KG1 (cell line): ENCODE measurements at places on chromosomes 5 and 9.

GRCh38 chr9:109301012-109301411 is 19.8 kb downstream of the EPB41L4B start:
- DNase-seq, result no peak

DNA sequence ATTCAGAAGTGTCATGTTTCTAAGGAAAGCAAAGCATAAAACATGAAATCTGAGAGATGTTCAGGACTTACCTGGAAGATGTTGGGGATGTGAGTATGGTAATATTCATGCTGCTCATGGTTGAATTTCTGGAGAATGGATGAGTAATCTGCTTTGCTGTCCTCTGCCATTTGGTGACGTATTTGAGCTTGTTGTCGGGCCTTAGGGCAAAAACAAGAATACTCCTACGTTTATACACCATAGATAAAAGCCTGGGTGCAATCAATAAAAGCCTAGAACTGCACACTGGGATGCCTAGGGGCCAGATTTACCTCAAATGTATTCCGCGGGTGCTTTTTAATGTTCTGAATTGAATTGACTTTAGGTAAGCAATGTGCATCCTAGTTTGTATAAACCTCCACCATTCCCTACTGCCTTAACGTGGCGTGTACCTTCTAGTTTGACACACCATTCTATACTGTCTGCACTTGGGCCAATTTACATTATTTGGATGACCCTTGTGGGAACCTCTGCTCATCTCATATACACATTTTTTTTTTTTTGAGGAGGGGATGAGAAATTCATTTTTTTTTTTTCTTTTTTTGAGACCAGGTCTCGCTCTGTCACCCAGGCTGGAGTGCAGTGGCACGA is 94.4 kb downstream of the USP20 start:
- DNase-seq, result no peak

GRCh38 chr5:34447424-34447823 is 208.7 kb upstream of the RAI14 start:
- no peak for DNase-seq

DNA sequence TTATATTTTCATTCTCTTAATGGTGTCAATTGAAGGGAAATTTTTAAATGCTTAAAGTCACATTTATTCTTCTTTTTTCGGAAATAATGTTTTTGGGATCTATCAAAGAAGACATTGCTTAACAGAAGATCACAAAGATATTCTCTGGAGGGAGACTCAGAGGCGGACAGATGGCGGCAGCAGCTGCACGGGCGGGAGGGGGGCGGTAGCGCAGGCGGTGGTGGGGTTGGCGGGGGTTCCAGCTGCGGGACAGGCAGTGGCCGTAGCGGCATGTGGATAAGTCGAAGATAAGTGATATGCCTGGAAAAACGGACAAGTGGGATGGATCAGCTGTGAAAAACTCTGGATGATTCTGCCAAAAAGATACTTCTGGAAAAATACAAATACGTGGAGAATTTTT is 31.6 kb upstream of the ZDHHC11B start:
- DNase-seq, result no peak

- DNase-seq, result no peak
These were observed 821.6 kb downstream of the TLE1 start for GRCh38 chr9:80867731-80868130.

- DNase-seq, result no peak
These were observed 159.7 kb upstream of the SEMA6A start for GRCh38 chr5:116733991-116734975.

- no peak for DNase-seq
These were observed 18.0 kb upstream of the CAPSL start for GRCh38 chr5:35956429-35956828.

DNA sequence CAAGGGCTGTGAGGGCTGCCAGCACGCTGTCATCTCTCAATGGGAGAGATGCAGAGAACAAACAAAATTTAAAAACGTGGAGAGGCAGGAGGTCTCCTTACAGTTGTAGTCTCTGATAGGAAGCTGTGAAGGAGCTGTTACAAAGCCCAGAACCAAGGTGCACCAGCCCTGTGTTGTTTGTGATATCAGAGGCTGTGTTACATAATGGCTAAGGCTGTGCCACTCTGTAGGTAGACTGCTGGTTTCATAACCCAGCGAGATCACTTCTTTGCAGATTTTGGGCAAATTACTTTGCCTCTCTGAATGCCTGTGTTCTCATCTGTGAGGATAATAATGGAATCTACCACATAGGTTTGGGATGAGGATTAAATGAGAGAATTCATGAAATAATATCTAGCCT is 1480.7 kb upstream of the WWC1 start:
- no peak for DNase-seq

- DNase-seq, result no peak
These were observed 28.7 kb upstream of the C5orf46 start for GRCh38 chr5:147935032-147935431.

DNA sequence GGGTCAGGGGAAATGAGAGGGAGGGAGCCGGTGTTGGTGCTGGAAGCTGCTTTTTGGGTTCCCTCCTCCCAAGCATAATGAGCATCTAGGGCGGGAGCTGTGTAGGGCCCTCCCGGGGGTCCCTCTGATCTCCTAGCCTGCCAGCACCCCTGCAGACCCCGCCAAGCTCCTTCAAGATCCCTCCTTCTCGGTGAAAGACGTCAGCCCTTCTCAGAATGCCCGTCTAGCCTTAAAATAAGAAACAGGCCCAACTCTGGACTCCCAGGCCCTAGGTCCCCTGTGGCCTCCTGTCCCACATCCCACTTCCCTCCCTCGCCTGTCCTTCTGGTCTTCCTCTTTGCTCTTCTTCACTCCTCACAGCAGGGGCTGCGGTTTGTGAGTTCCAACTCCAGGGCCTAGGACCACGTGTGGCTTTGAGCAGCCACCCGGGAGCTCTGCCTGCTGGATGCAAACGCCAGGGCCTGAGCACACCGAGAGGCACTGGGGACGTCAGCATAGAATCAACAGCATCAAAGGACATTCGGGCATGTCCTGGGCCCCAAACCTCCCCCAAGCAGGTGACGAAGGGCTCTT is 8.8 kb upstream of the SCGB3A1 start:
- DNase-seq, result no peak

- DNase-seq, result no peak
These were observed 53.5 kb upstream of the EPB41L4A start for GRCh38 chr5:112472614-112473013.

- DNase-seq, result no peak
These were observed 298.6 kb upstream of the MEF2C start for GRCh38 chr5:89181546-89181945.

DNA sequence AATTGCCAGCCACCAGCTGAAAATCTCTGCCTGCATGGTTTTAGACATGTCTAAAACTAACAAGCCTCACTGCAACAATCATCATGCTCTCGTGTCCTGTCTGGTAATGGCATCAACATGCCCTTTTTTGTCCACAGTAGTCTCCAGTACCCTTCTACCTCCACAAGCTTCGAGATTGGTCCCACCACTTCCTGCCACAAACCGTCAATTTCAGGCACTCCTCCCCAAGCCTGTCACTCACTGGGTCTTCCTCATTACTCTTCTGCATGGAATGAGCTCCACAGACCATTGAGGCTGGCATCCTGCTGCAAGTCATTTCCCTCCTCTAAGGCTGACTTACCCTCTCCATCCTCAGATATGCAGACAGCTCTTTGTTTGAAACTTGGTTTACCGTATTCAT is 9.0 kb downstream of the LPAR1 start:
- DNase-seq, result peak; percentile 45

GRCh38 chr9:108756746-108757490 is 98.9 kb downstream of the ACTL7B start:
- no peak for DNase-seq

GRCh38 chr5:106415541-106415940 is 1255.2 kb downstream of the EFNA5 start:
- DNase-seq, result no peak

GRCh38 chr9:111272581-111272980 is 57.4 kb downstream of the OR2K2 start:
- DNase-seq, result no peak

DNA sequence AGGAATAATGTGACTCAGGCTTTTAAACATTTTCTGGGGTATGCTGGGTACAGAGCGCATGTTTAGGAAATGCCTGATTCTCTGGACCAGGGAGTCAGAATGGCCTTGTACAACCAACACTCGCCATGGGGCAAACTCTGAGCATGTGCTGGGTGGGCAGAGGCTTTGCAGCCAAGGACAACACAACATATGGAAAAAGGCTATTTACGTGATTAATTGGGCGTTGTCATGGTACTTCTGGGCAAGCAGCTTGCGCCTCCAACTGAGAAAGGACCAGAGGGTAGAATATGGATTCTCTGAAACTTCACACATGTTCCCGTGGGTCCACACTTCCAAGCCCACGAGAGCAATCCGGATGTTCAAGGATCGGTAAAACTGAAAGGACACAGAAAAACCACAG is 49.1 kb downstream of the NIPAL4 start:
- DNase-seq, result no peak

GRCh38 chr9:128043467-128043868 is 23.7 kb downstream of the NAIF1 start:
- no peak for DNase-seq
